ENCODE measurements at places on chromosomes 1 and 21.
A peak's percentile ranks its signal among the peaks of the same experiment; 100 is the strongest.

DNA sequence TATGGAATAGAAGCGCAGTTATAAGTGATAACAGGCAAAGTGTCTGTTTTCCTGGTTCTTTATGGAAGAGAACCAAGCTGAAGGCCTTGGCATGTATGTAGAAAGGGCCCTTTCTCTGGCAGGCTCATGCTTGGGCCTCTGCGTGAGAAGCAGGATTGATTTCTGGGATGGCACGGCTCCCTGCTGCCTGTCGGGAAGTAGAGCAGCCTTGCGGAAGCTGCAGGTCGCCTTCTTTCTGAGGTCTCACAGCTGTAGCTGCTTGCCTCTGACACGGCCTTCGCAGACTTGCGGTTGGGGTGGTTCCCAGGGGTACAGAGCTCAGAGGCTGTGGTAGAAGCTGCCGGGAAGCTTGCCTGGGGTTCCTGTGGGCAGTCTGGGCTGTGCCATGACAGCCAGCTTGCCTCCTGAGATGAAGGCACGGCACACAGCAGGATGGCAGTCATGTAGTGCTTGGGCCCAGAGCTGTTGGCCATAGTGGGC is 39.4 kb downstream of the TRAPPC10 start:
- no peak for DNase-seq

DNA sequence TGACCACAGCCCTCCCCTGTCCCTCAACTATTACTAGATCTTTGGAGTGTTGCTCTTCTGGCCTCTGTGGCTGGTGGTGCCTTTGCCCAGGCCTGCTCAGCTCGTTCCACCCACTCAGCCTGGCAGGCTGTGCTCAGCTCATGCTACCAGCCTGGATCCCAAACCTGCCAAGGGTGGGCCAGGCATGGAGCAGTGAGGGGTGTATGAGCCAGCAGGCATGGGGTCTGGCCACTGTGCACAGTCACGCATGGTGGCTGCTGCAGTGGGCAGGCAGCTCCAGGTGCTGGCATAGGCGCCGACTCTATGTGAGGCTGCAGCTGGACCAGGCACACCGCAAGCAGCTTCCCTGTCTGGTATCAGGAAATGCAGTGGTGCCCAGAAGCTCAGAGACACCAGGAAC is 449.9 kb downstream of the MATN1 start:
- DNase-seq, result peak; percentile 17

DNA sequence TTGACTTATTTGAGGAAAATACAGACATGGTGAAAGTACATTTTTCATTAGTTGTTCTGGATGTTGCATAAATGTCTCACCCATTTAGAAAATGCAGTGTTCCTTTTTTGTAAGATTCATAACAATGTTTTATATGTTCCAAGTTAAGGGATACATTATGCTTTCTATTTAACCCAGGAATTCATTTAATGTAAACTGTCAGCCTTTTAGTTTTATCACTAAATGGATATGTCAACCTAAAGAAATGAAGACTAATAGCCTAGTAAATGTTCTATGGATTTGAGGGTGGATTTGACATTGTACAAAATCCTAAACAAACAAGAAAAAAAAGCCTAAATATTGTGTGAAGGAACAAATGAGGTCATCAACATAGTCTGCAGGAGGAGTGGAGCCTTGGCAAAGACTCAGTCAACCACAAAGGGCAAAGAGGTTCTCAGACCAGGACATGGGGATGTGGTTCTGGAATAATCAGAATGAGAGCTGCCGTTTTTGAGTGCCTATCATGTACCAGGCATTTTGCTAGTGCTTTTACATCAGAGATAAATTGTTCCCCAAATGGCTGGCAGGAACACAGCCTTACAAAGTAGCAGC is 8.8 kb upstream of the INSL5 start:
- DNase-seq, result no peak

DNA sequence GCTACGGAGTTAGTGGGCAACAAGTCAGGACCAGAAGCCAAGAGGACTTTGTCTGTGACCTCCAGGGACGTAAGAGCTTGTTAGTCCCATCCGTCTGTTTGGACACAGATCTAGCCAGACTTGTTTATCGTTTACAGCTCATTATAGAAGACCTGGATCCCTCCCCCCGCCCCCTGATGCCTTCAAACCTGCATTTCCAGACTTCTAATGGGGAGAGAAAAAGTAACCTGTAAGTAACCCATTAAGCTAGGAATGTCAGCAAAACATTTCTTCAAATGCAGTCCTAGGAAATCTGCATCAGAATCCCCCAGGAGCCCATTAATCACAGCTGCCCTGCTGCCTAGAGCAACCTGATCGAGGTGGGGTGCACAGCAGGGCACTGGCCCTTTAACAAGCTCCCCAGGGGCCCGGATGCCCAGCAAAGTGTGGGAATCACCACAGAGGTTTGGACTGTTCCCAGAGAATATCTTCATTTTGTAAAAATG is 1.4 kb upstream of the MAD2L2 start:
- no peak for DNase-seq

GRCh38 chr1:203035111-203036000 is 9.1 kb downstream of the PPFIA4 start:
- no peak for DNase-seq

DNA sequence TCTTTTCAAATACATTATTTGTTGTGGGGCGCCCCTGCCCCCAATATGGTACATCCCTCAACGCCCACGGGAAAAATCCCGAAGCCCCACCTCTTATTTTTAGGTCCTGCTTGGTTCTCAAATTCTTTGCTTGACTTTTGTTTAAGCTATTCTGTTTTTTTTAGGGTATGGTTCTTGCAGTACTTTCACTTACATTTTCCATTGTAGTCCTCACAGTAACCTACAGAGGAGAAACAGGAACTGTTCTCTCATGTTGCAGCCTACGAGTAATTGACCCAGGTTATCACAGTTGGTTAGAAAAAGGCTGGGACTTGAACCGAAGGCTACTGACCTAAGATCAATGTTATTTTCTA is 697 bp upstream of the C21orf91 start:
- no peak for DNase-seq

DNA sequence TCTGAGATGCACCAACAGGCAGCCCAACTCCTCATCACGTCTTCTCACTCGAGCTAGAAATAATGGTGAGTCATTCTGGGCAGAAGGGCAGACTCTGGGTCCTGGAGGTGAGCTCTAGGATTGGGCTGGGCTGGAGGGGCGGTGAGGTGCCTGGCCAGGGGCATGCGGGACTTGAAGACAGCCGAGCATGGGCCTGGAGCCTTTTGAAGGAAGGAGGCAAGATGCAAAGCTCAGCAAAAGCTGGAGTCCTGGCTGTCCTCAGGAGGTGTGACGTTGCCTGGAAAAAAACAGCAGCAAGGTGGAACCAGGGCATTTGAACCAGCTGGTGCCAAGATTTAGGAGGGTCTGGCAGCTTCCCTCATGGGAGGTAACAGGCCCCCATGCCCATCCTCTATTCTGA is 712 bp downstream of the KCNA2 start:
- DNase-seq, result peak; percentile 58

GRCh38 chr1:112998592-112999235 is 42.7 kb upstream of the SLC16A1 start:
- DNase-seq, result no peak

DNA sequence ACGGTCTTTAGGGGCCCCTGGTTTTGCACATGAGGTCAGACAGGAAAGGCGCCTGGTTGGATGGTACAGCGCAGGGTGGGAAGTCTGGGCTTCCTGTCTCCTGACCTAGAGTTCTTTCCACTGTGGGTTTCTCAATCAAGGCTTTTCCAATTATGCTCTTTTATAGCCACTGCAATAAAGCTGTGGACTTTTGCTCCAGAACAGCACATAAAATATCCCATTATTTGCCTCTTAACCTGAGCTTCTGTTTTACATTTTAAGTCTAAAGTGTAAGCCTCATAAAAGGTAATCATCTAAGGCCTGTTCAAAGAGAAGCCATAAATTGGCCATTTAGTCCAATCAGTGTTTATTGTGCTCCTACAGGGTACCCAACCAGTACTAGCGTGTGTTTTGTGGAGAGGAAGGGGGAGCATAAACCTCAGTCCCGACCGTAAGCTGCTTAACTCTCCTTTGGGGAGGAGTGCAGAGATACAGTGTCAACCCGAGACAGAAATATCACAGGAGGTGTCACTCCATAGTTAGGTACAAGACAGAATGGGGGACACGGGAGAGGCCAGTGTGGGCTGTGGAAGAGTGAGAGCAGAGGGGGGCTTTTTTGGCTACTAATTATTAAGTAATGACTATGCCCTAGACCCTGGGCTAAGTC is 270.0 kb downstream of the TRABD2B start:
- DNase-seq, result no peak

DNA sequence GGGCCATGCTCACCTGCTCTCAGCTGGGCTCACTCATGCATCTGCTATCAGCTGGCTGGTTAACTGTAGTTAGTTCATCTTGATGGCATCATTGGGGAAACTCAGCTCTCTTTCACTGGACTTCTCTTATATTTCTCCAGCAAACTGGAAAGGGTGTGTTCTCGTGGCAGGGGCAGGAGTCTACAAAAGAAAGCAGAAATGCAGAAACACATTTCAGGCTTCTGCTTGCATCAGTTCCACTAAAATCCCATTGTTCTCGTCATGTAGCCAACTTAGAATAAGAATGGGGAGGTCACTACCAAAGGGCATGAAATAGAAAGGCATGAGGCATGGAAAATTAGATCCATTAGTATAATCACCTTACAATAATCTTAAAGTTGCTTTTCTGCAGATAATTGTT is 207.3 kb downstream of the NRIP1 start:
- DNase-seq, result no peak

- DNase-seq, result no peak
Measured at GRCh38 chr1:234699795-234700665, 90.1 kb upstream of the IRF2BP2 start.

DNA sequence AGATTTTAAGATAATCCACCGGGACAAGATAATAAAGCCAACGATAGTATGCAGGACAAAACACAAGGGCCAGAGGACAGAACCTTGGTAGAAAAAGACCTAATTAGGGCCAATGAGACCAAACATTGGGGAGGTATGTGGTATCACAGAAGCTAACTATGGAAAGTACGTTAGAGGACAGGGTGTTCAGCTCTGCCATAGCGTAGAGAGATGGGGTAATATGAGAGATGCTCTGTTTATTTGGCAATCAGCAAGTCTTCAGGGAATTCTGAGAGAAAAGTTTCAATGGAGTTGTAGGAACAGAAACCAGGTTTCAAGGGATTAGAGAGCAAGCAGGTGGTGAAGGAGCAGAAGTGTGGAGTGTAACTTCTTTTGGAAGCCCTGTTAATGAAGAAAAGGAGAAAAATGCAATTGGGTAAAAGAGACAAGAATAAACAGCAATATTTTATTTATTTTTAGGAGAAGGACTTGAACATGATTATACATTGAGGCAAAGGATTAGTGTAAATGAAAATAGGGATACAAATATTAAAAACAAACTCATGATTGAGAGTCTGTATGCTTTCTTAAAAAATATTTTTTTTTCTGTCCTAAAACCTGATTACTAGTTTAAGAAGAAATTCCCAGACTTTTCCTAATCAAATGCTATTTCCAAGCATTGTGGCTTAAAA is 24.0 kb downstream of the EEIG2 start:
- no peak for DNase-seq

DNA sequence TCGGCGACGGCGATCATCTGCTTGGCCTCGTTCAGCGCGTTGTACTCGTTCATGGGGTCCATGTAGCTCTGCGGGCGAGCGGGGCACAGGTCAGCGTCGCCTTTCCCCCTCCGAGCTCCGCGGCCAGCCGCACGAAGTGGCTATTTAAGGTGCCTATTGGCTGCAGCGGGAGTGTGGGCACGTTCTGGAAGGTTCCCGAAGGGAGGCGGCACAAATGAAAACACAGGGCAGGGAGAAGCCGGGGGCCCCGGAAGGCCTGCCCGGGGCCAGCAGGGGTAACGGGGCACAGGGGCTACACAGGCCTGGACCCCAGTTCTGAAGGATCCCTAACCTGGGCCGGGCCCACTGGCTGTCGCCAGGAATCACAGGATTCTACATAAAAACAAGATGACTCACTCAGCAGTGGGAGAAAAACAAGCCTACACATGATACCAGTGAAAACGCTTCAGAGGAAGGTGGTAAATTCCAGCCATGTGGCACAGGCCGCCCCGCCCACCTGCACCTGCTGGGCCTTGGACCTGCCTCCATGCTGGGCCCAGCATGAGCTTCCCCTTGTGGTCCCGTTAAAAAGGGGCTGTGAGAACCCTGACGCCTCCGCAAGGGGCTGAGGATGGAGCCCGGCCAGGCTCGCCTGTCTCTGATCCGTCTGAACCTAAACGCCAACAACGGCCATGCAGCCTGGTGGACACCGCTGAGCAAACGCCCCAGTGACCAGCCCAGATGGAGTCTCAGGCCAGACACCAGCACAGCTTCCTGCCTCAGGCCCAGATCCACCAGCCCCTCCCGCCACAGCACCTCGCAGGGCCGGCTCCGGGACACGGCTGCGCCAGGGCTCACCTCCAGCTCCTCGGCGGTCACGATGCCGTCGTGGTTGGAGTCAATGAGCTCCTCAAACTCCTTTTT is 3.9 kb upstream of the TNFRSF4 start:
- DNase-seq, result no peak

GRCh38 chr1:8807004-8807403 is 10.4 kb downstream of the RERE start:
- no peak for DNase-seq

- DNase-seq, result no peak
Measured at GRCh38 chr1:162385702-162386101, 4.2 kb downstream of the C1orf226 start.

GRCh38 chr1:74703386-74704182 is 29.3 kb downstream of the CRYZ start:
- DNase-seq, result no peak

DNA sequence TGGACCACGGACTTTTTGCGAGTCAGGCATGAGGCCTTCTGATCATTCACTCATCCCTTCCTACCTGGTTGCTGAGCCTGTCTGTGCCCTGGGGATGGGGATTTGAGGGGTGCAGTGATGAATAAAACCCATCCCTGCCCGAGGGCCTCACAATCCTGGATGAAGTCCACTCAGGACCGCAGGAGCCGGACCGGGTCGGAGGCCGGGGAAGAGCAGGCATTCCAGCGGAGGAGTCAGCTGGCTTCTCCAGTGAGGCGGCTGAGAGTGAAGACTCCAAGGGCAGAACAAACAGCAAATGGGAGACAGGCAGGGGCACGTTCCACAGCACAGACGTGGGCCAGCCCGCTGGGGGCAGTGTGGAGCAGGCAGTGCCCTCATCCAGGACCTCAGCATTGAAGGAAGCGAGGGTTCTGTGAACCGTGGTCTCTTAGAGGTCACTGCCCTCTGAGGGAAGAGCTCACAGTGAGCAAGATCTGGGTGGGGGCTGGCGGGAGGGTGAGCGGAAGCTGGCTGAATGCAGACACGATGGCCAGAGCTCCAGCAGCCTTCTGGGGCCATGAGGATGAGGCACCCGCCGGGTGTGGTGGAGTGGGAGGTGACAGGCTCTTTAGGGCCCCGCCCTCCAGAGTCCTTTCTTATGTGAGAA is 10.9 kb upstream of the LRRC3 start:
- no peak for DNase-seq

- no peak for DNase-seq
Measured at GRCh38 chr1:112618114-112618720, 724 bp downstream of the ST7L start.

DNA sequence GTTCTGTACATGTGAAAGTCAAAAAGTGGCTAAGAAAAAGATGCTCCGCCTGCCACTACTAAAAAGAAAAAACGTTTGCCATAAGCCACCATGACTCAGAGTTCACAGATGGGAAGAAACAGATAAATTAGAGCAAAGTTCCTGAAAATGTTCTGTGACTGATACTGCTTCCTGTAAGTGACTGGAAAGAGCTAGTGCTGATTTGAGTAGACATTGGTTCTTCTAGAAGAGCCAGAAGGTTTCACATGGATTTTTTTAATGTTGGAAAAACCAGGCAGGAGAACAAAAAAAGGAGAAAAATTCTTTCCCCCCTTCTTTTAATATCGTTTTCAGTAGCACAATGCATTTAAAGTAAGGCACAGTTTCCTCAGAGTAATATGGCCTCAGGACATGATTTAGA is 221.4 kb downstream of the HLX start:
- DNase-seq, result no peak

GRCh38 chr1:5911871-5912271 is 80.4 kb downstream of the NPHP4 start:
- DNase-seq, result peak; percentile 17
